ENCODE measurements at places on chromosomes 6 and 20.

DNA sequence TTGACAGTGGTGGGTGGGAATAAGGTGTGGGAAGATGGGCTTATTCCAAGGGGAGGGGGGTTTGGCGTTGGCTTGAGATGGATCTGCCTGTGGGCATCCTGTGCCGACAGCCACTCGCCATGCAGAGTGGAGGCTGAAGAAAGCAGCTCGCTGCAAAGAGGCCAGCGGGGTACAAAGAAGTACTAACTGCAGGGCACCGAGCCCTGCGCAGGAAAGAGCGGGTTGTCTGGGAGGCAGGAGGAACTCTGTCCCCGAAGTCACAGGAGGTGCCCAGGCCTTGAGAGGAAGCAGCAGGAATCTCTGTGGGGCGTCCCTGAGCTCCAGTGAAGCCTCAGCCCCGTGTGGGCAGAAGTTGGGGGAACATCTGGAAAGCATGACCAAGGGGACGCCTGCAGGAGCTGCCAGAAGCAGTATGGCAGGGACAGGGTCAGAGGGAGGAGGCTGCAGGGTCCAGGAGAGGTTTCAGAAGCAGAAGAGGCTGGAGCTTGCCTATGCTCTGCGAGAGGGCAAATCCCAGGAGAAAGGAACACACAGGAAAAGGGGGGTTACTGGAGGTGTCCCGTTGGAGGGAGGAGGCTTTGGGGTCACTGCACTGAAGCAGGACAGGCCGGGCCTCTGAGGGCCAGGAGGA is 77.2 kb downstream of the THBS2 start:
- no peak for DNase-seq

DNA sequence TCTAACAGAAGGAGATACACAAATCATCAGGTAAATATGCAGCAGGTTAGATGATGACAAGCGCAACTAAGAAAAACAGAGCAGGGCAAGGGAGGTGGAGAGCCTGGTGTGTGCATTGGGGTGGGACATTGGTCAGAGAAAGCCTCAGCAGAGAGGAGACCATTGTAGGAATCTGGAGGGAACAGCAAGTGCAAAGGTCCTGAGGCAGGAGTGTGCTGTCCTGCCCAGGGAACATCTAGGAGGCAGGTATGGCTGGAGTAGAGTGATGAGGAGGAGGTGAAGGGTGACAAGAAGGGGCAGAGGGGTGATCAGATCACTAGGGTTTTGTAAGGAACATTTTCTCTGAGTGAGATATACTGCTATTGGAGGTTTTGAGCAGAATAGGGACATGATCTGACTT is 90.1 kb downstream of the NCR2 start:
- DNase-seq: no peak

- DNase-seq: no peak
These were observed 48.9 kb upstream of the ECHDC1 start for GRCh38 chr6:127392301-127392700.

DNA sequence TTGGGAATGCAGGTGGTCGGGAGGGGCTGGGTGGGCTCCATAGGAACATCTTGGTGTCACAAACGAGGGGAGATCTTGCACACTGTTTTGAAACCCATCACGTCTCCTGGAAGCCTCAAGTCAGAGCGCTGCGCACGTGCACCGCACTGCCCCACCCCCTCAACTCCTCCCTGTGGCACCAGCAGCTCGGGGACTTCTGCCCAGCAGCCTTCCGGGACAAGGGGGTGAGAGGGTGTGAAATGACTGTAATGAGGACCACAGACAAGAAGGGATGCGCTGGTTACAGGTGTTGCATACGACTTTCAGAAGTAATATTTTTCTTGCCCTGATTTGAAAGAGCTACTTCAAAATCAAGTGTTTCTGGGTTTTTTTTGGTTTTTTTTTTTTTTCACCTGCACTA is 60.3 kb downstream of the FOXC1 start:
- no peak for DNase-seq

GRCh38 chr6:157284738-157285421 is 38.4 kb downstream of the TMEM242 start:
- no peak for DNase-seq

DNA sequence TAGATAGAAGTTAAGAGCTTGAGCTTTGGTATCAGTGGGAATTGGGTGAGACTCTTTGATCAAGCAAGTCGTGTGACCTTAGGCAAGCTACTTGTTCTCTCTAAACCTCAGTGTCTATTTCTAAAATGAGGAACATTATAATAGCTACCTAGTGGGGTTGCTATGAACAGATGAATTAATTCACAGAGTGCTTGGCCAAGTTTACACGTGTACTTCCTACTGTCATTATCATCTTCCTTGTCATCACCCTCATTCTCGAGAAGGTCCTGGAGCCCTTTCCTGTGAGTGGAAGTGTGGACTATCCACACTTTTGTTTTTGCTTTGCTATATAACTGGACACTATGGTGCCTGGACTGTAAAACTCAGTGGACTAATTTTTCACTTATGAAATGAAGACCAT is 64.0 kb downstream of the BCKDHB start:
- no peak for DNase-seq

DNA sequence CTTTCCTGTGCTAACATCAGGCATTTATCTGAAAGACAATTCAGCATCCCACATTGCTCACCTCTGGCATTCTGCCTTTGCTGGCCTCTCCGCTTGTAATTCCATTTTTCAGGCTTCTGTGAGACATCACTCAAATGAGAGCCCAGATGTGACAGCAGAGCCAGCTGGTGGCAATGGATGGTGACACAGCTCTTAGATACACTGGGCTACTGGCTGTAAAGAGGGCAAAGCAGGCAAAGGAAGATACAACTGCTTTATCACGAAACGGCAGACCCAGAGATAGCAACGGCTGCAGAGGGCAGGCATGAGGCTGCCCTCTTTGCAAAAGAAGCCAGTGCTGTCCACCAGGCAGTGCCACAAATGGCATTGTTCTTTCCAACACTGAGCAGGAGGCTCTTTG is 329.8 kb downstream of the KIF16B start:
- DNase-seq: no peak

GRCh38 chr6:138577151-138577915 is 78.0 kb upstream of the NHSL1 start:
- no peak for DNase-seq

DNA sequence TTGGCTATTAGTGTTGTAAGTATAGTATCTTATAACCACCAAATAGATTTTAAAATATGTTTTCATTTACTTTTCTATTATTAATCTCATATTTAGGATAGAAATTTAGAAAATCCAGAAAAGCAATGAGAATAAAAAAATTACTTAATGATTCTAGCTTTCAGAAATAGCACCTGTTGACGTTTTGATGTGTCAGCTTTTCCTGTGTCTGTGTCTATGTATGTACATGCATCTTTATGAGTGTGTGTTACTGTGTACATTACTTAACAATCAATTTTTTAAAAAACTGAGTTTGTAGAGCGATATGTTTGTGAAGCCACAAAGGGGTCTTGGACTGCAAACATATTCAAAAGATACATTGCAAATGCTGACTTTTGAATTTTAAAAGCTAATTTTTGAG is 526.9 kb downstream of the BCKDHB start:
- no peak for DNase-seq

Measured in hippocampal formation (tissue), 2 donors.